Activated CD4-positive, alpha-beta T cell treated with anti-CD3 and anti-CD28 coated beads, Interleukin-2, amount 10 ng/mL, durations not matched to agents 7 days and 5 days (primary cell): ENCODE measurements at places on chromosomes 6 and 20.
A peak's percentile ranks its signal among the peaks of the same experiment; 100 is the strongest.

DNA sequence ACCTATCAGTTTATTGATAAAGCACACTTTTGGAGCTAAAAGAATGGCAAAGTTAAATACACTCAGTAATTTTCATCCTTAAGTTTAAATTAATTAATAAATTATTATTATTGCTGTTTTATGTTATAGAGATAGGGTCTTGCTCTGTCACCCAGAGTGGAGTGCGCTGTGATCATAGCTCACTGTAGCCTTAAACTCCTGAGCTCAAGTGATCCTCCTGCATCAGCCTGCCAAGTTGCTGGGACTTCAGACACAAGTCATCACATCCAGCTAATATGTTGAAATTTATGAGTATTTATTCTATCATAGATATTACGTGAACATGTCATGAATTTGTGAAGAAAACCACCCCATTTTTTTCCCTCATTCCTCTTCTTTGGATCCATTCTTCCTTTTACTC lies 64.2 kb downstream of the GJA1 start:
- DNase-seq = no peak

GRCh38 chr6:41427642-41428335 lies 92.4 kb downstream of the NCR2 start:
- no peak for DNase-seq

DNA sequence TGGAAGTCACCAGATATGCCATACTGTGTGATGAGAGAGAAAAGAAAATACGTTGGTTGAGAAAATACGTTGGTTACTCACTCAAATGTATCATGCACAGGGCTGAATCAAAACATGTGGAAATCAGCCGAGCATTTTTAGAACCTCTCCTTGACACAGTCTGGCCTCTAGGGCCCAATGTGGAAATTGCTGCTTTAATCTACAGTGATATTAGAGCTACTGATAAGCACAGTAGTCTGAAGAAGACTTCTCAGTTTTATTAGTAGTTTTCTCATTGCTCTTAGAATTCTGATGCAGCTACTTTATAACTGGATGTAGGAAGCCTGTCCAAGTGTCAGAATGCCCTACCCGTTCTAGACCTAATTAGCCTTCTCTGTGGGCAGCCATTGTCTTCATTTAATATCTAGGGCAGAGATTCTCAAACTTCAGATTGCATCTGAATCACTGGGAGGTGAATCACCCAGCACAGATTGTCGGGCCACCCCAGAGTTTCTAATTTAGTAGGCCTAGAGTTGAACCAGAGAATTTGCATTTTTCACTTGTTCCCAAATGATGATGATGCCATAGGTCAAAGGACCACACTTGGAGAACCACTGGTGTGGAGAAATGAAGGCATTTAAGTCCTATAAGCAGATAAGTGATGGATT lies 229.1 kb downstream of the PLCB1 start:
- DNase-seq = no peak

DNA sequence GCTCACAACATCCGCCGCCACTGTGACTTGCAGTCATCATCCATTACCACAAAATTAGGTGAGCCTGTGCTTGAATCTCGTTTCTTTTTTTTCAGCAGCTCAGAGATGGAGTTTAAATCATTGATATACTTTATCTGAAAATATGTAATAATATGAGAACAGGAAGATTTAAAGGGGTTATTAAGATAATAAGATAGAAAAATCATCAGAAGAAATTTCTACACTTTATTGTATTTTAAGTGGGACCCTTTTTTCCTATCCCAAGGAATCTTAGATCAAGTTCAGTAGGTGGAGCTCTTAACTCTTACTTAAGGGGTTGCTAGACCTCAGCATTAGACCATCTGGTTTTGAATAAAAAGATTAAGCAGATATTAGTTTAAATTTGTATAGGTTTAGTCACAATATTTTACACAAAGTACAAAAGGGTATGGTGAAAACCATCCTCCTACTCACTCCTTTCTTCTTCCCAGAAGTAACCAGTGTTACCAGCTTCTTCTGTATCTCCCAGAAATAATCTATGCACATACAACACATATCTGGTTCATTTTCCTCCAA lies 9.4 kb upstream of the NCOA7 start:
- DNase-seq = peak; percentile 74

DNA sequence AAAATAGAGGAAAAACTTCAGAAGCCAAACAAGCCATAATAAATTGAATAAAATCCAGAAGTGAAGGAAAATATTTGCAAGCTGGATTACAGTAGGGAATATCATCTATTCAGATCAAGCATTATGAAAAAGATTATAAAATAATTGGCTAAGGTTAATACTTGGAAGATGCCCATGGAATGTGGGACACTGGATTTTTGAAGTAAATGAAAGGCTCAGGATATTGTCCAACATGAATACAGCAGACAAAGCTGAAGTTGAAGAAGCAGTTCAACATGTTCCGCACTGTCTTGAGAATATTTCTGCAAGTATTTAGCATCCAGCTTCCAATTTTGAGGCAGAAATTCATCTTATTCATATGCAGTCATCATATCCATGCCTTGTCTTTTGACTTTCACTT lies 1278.4 kb upstream of the GJE1 start:
- DNase-seq = no peak
